ENCODE measurements at places on chromosomes 13 and 19.

GRCh38 chr13:25699056-25699455 is 327.3 kb downstream of the ATP8A2 start:
- DNase-seq = no peak

- DNase-seq = no peak
Measured at GRCh38 chr19:18871543-18871942, 24.4 kb downstream of the CERS1 start.

GRCh38 chr13:28408235-28408848 is 86.6 kb downstream of the FLT1 start:
- no peak for DNase-seq

DNA sequence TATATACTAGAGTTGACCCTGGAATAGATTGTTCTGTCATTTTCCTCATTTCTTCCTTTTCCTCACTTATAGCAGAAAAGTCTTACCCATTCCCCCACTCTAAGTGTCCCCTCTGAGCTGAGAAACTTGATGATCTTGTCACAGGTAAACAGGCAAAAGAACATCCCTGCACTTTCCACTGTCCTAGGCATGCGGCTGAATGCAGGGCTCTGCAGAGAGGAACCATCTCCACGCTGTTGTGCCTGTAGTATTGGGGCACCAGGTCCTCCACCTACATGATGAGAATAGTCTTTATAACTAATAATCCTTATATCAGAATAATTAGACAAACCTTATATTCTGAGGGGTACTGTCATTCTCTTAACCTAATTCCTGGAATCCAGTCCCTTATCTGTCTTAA is 211.3 kb downstream of the RBM26 start:
- DNase-seq = no peak

DNA sequence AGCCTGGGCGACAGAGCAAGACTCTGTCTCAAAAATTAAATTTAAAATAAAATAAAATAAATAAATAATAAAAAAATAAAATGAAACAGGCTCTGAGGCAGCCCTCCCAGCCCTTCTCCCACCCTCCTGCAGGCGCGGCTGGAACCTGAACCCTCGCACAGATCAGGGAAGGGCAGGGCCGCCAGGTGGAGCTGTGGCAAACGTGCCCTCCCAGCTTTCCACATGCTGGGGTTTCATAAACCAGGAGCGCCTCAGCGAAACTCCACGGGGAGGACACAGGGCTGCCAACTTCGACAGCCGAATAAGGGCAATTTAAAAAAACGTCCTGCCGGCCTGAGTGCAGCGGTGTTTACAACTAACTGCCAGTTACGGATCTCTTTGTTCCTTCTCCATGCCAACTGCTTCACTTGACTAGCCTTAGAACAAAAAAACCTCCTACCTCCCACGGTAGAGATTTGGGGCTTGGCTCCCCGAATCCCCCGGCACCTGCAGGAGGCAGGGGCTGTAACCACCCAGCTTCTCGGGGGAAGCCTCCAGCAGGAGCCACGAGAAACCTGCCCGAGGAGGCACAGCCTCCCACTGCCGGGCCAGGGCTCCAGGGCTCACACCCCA is 15.9 kb downstream of the ZNF787 start:
- peak; percentile 50 for DNase-seq

- DNase-seq = no peak
Measured at GRCh38 chr13:79141082-79141481, 265.0 kb downstream of the RBM26 start.

DNA sequence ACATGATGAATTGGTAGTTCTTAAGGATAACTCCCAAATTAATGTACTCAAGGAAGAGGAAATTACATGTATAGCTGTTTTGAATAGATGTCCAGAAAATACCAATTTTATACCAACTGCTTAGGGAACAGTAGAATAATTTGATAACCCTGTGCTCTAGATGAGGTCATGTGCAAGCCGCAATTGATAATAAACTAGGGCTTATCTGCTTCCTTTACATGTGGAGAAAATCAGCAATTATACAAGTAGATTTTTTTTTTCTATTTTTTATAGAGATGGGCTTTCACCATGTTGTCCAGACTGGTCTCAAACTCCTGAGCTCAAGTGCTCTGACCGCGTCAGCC is 9.3 kb downstream of the TPT1 start:
- DNase-seq = no peak

DNA sequence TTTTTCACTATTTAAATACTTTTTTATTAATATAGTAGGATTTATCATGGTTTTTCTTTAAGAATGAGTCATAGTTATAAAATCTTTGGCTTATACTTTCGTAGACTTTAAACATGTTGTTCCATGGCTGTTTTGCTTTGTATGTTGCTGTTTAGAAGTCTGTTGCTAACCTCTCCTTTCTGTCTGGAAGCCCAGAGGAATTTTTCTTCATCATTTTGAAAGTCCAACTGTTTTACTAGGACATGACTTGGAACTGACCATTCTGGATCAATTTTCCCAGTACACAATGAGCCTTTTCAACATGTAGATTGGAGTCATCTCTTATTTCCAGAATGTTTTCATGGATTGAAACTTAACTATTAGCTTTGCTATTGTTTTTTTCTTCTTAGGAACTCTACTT is 7.9 kb downstream of the CAB39L start:
- no peak for DNase-seq

- DNase-seq = no peak
Measured at GRCh38 chr13:34777089-34777913, 164.8 kb upstream of the NBEA start.

DNA sequence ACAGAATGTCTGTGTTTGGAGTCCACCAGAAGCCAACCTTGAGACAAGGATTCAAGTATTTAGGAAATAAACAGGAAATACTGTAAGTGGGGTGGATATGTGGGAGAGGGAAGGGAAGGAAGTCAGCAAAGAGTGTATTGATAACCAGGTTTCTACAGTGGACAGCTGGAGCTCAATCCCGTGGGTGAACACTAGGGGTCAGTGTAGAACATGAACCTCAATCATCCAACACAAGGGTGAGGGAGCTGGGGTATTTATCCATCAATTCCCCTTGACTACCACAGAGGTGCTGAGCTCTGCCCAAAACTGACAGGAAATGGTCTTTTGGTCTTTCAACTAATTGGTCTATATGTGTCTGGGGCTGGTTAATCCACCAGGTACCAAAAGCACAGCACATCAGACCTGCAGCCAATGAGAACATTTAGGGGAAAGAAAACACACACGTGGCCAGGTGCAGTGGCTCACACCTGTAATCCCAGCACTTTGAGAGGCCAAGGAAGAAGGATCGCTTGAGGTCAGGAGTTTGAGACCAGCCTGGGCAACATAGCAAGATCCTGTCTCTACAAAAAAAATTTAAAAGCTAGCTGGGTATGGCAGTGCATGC is 5.6 kb upstream of the SYDE1 start:
- DNase-seq = peak; percentile 62

GRCh38 chr19:43351998-43352746 is 1.3 kb upstream of the CD177 start:
- DNase-seq = no peak

GRCh38 chr13:80654638-80655249 is 313.8 kb upstream of the SPRY2 start:
- DNase-seq = no peak

GRCh38 chr13:34620074-34620850 is 321.8 kb upstream of the NBEA start:
- DNase-seq = no peak

GRCh38 chr13:29109987-29110386 is 289.8 kb downstream of the MTUS2 start:
- no peak for DNase-seq

- DNase-seq = peak; percentile 3
Measured at GRCh38 chr19:4399812-4400134, 574 bp downstream of the SH3GL1 start.

- peak; percentile 77 for DNase-seq
Measured at GRCh38 chr19:34217952-34218817, 36.2 kb upstream of the GARRE1 start.

DNA sequence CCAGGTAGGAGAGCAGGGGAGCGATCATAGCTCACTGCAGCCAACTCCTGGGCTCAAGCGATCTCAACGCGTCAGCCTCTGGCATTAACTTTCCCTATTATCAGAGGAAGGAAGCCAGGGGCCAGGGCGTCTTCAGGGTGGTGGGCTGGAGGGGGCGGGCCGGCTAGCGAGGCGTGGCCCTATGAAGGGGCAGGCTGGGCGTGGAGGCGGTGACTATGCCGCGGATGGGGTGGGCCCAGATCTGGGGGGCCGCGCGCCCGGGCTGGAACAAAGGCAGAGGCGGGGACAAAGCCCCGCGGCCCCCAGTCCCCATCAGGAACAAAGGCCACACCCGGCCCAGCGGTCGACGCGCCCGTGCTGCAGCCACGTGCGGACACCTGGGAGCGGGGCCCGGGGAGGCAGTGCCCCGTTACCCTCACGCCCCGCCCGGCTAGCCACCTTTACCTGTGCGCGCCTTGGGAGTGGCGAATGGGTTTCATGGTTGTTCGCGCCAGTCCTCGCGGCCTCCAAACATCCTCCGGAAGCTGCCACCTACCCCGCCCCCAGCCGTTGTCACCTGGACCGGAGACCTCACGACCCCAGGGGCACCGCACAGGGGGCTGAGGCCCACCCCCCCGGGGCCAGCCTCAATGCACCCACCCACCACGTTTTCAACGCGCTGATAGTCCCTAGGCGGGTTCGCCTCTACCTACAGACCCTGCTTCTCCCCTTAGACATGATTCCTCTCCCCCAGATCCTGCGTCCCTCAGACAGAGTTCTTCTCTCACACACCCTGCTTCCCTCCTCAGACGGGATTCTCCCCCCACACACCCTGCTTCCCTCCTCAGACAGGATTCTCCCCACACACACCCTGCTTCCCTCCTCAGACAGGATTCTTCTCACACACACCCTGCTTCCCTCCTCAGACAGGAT is 5.4 kb upstream of the TRIM28 start:
- peak; percentile 51 for DNase-seq

GRCh38 chr13:42334329-42334706 is 62.4 kb downstream of the AKAP11 start:
- DNase-seq = no peak

- no peak for DNase-seq
Measured at GRCh38 chr13:106865716-106866440, 297.9 kb upstream of the ARGLU1 start.

- DNase-seq = no peak
Measured at GRCh38 chr19:35478794-35479677, 11.2 kb downstream of the KRTDAP start.

DNA sequence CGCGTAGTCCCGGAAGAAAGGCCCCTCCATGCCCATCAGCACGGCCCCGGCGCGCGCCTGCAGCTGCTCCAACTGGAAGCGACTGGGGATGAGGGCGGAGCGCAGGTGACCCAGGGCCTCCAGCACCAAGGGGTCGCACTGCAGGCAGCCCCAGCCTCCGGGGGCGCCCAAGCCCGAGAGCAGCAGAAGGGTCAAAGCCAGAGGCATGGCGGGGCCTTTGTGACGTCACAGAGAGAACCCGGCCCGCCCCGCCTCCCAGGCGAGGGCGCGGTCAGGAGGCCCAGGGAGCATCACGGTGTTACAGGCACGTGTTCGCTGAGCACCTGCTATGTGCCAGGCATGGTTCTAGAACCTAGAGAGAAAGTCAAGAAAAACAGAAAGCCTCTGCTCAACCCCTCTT is at the start of gene IZUMO2:
Gene IZUMO2 (minus strand): TSS at position 294 of the 400 bp plus-strand sequence. CDS start 87 bp downstream, at position 207.
- DNase-seq = no peak

DNA sequence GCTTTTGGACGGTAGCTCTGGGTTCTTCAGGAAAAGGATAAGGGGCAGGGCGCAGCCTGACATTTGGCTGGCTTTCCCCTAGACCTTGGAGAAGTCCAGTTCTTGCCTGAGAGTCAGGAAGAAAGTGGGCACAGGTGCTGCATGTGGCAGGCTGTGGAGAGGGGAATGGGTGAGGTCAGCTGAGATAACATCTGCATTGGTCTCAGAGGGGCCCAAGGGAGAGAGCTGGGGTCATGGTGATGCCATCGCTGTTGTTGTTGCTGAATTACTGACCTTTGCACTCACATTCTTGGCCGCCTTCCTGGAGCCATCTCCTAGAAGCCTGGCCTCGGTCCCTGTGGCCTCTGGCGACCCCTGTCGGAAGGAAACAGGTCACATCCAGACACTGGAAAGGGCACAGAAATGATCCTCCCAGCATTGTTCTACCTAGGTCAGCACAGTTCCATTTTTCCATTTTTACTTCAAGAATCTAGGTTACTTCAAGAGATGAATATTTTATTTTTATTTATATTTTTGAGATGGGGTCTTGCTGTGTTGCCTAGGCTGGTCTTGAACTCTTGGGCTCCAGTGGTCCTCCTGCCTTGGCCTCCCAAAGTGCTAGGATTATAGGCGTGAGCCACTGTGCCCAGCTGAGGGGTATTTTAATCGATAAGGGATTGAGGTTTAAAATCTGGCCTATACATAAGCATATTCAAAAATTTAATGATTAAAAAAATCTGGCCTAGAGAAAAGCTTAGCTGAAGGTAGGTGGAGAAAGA is 6.5 kb upstream of the LIPE start:
- DNase-seq = peak; percentile 74

DNA sequence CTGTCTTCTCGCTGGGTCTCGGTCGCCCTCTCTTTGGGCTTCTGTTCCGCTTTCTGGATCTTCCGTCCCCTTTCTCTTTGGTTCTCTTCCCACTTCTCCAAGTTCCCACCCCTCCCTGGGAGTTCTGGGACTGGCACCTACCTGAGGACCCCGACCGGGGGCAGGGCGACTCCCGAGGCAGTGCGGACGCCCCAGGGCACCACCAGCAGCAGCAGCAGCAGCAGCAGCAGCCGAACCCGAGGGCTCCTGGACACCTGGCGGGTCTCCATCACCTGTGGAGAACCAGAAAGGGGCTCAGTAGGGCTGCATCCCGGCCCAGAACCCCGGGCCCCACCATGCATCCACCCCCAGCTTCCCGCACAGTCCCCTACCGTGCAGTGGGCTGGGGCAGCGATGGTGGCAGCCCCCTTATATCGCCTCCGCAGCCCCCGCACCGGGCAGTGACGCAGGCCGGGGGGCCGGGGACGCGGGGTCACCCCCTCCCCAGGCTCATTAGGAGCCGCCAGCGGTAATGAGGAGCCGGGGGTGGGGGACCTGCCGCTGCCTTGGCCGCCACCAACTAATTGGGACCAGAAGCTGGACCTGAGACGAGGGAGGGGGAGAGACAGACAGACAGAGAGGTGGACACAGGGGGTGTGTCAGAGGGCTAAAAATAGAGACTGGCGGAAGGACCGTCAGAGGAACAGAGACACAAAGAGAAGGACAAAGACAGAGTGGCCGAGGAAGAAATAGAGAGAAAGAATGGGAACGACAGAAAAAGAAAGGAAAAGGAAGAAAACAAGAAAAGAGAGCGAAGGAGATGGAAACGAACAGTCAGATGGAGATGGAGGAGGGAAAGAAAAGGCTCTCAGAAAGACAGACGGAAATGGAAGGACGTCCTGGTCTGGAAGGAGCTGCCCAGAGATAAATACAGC is at the start of gene PTH2:
Gene PTH2 (minus strand): TSS at position 371 of the 914 bp plus-strand sequence. CDS start 102 bp downstream, at position 269.
- no peak for DNase-seq

DNA sequence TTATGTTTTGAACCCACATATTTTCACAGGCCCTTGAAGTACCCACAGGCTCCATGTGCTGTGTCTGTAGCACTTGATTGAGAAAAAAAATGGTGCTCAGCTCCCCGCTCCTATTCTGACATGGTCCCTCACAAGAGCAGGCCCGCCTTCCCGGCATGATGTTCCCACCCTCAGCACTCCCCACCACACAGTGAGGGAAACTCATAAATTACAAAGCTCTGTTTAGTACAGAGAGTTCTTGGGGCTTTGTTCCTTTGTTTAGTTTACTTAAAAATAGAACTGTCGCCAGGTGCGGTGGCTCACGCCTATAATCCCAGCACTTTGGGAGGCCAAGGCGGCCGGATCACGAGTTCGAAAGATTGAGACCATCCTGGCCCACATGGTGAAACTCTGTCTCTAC is 25.9 kb upstream of the ABCC4 start:
- no peak for DNase-seq
